Effector CD4-positive, alpha-beta T cell (primary cell): ENCODE measurements at places on chromosomes 7 and 10.

DNA sequence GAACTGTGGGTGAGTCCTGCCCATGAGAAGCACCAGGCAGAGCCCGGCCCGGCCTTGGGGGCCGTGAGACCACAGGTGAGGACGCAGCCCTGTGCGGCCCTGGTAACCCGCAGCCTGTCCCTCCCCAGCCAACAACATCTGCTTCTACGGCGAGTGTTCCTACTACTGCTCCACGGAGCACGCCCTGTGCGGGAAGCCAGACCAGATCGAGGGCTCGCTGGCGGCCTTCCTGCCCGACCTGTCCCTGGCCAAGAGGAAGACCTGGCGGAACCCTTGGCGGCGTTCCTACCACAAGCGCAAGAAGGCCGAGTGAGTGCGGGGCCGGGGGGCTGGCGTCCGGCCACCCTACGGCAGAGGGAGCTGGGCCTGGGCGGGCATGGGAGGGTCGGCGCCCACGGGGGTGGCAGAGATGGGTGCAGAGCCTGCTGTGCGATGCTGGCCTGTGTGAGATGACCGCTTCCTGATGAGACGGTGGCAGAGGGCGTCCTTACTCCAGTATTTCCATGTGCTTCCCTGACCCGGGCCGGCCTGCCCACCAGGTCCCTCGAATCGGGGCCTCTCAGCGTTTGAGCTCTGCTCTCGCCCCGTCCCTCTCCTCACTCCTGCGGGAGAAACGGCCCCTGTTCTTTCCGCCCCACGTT lies 34.1 kb upstream of the FOXL3 start:
- DNase-seq: no peak

DNA sequence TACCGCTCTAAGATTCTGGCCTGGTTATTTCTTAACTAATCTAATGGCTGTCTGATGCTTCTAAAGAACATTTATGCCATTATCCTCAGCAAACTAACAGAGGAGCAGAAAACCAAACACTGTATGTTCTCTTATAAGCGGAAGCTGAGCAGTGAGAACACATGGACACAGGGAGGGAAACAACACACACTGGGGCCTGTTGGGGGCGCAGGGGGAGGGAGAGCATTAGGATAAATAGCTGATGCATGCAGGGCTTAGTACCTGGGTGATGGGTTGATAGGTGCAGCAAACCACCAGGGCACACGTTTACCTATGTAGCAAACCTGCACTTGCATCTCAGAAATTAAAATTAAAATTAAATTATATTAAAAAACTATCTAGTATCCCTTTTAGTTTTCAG lies 853.5 kb downstream of the GATA3 start:
- no peak for DNase-seq

DNA sequence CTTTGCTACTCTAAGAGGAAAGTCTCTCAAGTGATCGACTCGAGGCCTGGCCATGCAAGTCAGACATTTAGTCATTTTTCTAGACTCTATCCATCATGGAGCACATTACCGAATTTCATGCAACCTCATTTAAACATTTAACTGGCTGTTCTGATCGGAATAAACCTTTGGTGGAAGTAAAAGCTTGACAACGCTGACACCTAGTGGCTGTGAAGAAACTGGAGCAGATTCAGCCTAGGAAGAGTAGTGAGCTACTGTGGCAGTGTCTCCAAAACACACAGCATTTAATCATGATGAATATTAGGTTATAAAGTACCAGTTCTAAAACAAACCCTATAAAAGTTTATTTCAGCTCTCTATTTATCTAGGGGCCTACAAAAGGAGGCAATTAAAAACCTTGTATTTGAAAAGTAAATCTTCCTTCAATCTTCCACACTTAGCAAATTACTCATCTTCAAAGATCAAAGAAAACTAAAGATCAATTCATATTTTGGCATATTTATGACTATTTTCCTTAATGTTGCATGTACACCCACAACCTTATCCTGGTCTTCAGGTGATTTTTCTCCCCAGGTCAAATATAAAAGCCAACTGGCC lies 175.0 kb downstream of the CTNNA3 start:
- DNase-seq: peak; percentile 7

- no peak for DNase-seq
Observed at GRCh38 chr10:36534471-36535002, 590.9 kb upstream of the ANKRD30A start.

GRCh38 chr10:35458500-35459448 lies 122.5 kb downstream of the CCNY start:
- DNase-seq: no peak

DNA sequence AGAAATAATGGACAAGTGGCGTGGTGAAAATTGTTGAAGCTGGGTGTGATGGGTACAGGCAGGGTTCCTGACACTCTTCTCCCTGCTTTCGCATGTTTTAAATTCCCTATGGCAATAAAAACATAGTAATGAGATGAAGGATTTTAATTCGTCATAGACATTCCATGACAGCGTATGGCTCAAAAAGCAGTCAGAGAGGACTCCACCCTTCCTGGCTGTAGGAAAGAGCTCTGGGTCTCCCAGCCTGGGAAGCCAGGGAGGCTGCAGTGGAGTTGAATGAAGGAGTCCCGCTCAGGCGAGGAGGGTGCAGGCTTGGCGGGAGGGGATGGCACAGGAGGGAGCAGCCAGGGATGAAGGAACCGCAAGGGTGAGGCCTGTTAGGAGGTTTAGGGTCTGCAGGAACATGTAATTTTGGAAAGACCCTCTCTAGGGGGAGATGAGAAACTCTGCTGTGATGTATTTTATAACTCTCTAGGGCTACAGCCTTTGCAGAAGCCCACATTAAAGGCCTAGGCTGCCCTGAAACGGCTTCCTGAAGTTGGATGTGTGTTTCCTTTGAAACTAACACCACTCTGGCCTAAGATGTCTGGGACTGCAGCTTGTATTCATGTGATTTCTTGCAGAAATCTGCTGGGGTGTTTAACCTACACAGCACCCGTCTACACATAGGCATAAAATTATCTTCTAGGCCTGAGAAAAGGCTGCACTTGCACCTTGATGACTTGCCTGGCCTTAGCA lies 7.6 kb upstream of the LARP4B start:
- DNase-seq: no peak

GRCh38 chr10:93074147-93074596 lies 479 bp downstream of the CYP26A1 start:
- no peak for DNase-seq

DNA sequence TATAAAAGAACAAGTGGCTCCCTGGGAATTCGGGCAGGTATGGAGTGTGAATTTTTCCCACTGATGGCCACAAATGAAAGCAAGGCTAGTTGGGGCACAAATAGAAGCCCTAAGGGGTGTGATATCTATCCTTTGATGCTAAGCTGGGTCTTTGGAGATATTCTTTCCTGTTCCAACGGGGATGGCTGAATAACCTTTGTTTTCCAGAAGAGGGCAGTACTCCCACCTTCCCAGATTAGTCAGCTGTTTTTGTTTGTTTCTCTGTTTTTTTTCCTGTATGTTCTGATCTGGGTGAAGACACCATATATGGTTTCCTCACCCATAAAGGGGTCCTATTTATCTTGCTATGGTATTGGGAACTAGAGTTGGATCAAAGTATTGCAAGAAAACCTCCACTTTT lies 947.7 kb upstream of the SORCS1 start:
- DNase-seq: no peak

DNA sequence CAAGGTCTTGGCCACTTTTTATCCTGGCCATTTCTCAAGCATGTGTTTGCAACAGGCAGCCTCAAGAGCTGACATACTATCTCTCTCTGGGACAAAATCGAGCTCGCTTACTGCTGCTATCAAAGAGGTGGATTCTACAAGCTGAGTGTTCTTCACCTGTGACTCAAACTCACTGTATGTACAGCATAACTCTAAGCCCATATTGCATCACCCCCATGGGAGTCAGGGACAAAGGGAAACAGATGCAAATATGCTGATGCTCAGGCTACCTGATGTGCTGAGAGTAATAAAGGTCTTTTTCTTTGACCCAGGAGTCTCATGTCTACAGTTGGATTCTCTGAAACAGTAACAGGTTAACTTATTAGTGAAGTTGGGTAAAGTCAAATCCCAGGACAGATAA lies 45.2 kb downstream of the PCLO start:
- no peak for DNase-seq
